ENCODE measurements at places on chromosomes 3 and 15.

GRCh38 chr3:16810593-16811367, 74.0 kb upstream of the PLCL2 start:
- no peak for DNase-seq

- no peak for DNase-seq
Measured at GRCh38 chr15:80121546-80121945, 31.3 kb upstream of the FAH start.

DNA sequence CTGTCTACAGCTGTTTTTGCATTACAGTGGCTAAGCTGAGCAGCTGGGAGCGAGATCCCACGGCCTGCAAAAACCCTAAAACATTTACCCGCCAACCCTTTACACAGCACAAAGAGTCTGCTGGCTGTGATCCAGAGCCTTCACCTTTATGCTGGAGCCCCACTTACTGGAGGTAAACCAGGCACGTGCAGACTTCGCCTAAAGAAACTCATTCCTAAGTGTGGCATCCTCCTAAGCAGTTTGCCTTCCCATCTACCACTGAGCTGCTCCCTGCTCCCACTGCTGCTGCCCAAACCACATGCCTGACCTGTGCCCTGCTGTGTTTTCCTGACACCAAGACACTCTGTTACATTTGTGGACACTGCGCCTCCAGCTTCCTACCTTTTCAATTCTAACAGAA, 53.0 kb downstream of the CHSY1 start:
- no peak for DNase-seq

- no peak for DNase-seq
Measured at GRCh38 chr3:124620600-124621063, 109.6 kb upstream of the UMPS start.

DNA sequence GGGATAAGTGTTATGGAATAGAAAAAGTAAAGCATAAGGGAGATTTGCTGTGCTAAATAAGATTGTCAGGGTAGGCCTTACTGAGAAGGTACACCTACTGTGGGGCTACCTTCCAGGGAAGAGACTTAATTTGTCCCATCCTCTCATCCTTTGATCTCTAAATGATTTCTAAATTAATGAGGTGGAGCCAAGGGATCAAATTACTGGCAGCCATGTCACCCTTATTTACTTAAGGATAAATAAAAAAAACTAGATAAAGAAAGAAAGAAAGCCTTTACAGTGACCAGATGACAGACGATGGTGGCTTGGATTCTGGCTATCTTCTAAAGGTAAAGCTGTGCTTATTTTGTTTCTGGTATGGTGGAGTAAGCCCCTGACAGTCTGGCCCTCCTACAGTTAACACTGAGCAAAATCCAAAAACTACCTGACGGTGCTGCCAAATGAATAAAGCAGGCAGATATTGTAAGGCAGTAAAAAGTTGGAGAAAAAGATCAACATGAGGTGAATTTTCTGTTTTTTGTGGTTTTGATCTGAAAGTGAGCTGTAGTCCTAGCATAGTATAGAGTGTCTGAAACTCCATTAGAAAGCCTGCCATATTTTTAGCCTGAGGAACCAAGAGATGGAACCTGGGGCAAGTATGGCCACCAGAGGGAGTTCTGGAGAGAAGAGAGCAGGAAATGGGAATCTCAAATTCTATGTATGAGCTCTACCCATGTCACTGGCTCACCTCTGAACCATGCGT, 285.1 kb upstream of the MANF start:
- peak; percentile 14 for DNase-seq

DNA sequence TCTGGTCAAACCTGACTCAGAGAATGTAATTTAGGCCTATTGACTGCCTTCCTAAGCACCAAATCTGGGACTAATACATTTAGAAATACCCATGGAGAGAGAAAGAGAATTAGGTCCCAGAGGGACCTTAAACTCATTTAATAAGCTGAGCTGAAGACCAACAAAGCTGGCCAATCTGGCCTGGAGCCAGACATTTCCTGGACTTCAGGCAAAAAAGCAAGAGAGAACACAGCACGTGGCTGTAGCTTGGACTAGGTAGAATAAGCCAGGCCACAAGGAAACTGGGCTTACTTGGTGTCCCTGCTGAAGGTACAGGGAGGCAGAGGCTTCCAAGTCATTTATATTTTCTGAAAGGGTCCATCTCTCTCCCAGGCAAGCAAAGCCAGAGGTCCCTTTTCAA, 88.1 kb downstream of the RTP4 start:
- DNase-seq: peak; percentile 69

GRCh38 chr3:23553353-23553752, 252.4 kb upstream of the UBE2E1 start:
- no peak for DNase-seq

DNA sequence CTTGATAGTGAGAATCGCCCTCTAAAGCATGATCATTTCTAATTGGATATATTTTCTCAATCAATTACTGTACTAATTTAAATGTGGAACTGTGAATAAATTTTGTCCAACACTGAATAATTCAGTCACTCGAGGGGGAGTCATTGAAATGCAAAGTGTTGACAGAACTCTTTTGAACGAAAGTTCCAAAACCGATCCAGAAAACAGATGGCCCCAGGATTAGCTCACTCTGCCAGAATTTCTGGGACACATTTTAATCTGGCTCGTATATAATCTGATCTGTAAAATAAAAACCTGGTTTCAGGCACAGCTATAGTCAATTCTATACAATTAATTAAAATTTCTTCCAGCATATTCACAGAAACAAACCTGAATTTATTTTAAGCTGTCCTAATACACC, 580.4 kb downstream of the ROBO1 start:
- no peak for DNase-seq

- DNase-seq: no peak
Measured at GRCh38 chr15:49644364-49644794, 23.5 kb downstream of the DTWD1 start.

GRCh38 chr15:70643783-70644125, 119.6 kb downstream of the UACA start:
- no peak for DNase-seq

- peak; percentile 11 for DNase-seq
Measured at GRCh38 chr3:41352510-41352909, 153.2 kb downstream of the CTNNB1 start.

DNA sequence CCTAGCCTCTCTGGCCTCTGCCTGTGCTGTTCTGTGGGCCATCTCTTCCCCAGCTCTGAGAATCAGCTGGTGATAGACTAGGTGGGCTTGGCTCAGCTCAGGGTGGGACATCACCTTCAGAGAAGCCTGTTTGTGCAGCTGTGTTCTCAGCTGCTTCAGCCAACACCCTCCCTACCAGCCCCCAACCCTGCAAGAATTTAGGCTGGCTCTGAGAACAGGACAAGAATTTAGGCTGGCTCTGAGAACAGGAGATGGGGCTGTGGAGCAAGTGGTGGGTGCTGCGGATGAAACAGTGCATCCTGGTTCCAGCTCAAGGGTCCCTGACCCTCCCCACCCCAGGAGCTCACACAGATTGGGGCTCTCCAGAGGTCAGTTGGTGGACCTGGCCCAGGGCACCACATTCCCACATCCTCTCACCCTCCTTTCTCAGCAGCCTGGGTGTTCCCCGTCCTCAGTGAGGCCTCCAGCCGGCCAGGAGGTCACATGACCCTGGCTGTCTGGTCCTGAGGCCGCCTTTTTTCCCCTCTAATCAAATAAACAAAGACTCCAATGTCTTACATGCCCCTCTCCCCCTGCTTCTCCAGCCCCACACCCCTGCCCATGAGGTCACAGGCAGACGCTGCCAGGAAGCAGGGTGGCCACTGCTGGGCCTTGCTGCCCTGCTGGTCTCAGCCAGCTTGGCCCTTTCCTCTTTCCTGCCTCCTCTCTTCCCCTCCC, 14.9 kb downstream of the PLEKHO2 start:
- peak; percentile 98 for DNase-seq

- DNase-seq: no peak
Measured at GRCh38 chr15:47445723-47446392, 271.4 kb upstream of the SEMA6D start.

DNA sequence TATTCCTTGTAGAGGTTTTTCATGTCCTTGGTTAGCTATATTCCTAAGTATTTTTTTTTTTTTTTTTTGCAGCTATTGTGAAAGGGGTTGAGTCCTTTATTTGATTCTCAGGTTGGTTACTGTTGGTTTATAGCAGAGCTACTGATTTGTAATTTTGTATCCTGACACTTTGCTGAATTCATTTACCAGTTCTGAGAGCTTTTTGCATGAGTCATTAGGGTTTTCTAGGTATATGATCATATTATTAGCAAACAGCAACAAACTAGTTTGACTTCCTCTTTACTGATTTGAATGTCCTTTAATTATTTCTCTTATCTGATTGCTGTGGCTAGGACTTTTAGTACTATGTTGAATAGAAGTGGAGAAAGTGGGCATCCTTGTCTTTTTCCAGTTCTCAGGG, 737.4 kb downstream of the ZNF385D start:
- DNase-seq: no peak

DNA sequence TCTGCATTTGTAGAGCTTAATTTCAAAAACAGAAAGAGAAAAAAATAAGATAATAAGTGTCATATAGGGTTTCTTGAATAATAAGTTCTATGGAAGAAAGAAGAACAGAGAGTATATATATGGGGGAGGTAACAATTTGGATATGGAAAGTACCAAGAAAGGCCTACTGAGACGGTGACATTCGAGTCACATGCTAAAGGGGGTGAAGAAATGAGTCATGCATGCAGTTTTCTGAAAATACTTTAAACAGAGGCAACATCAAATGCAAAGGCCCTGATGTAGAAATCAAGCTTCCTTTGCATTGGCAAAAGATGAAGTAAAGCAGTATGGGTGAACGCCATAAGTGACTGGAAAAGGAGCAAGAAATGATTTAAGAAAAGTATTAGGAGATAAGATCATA, 371.6 kb upstream of the ZNF385D start:
- DNase-seq: no peak

GRCh38 chr3:44326019-44326418, 12.5 kb upstream of the TCAIM start:
- DNase-seq: no peak
